GM03348 (cell line): ENCODE measurements at places on chromosomes 3 and 15.
A peak's percentile ranks its signal among the peaks of the same experiment; 100 is the strongest.

GRCh38 chr3:52685285-52685708 is 416 bp downstream of the PBRM1 start:
- peak; percentile 95 for DNase-seq

DNA sequence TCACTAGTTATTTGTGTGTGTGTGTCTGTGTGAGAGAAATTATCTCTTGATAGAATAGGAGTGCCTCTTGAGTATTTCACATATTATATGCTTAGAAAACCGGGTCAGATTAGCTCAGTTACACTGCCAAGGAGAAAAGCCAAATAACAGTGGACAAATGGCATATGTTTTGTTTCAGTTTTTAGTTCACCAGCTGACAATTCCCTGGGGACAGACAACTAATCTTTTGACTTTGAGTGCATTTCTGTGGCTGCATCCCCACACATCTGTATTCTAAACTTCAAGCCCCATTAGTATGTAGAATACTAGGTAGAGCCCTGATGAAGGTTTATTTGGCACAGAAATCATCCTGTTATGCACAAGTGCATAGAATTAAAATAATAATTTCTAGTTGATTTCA is 227.7 kb upstream of the CNTN3 start:
- no peak for DNase-seq

DNA sequence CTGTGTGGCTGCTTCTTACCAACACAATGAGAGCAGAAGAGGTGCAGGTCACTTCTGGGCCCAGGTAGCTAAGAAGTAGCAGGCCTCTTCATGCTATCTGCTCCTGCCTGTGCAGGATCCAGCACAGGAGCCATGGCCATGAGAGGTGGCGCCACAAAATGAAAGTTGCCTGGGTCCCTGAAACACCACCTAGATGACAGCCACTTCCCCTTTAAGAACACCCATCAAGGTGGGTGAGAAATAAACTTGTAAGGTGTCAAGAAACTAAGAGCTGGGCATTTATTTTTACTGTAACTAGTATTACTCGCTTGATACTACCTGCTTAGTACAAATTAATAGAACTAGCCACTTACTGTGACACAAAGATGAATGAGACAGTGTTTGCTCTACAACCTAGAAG is 484.6 kb upstream of the TBL1XR1 start:
- no peak for DNase-seq

- DNase-seq, result no peak
Measured at GRCh38 chr15:31359702-31360111, 33.1 kb downstream of the KLF13 start.

DNA sequence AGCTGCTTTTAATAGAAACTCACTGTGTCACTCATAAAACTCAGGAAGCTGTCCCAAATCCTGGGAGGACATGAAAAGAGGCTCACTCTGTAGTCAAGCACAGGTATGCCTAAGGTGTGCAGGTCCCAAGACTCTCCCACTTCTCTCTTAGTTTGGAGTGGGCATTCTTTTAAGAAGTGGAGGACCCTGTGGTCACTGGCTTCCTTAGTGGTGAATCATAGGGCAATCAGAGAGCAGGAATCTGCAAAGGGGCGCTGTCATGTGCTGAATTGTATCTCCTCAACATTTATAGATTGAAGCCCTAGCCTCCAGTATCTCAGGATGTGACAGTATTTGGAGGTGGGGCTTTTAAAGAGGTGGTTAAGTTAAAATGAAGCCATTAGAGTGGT is 47.2 kb upstream of the ZBTB38 start:
- DNase-seq, result no peak

DNA sequence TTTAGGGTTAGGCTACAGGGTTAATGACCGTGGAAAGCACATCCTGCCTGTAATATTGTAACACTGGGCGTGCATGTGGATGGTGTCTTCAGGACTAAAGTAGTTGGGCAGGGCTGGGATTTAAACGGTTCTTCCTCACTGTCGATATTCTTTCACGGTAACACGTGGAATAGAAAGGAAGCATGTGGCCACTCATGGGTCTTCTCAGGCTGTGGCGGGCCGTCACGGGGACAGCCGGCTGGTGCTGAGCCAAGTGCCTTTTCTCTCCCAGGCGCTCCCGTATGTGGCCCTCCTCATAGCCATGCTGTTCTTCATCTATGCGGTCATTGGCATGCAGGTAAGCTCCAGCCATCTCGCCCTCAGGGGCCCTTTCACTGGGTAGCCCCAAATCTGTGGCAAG is 73.7 kb downstream of the CHDH start:
- no peak for DNase-seq

DNA sequence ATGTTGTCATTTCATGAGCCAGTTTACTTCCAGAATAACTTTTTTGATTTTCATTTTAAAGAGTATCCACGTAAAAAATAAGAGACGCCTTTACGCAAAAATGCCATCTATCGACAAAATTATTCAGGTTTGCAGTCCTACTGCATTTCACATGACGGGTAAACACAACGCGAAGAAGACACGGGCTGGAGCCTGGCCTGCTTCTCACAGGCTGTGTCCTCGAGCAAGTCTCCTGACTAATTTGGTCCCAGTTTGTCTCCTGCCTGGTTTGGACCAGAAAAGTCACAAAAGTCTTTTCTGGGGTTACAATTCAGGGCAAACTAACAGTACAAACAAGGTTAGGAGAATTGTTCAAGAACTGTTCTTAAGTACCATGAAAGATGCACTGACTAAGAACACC is 51.7 kb downstream of the CHSY1 start:
- DNase-seq, result no peak

DNA sequence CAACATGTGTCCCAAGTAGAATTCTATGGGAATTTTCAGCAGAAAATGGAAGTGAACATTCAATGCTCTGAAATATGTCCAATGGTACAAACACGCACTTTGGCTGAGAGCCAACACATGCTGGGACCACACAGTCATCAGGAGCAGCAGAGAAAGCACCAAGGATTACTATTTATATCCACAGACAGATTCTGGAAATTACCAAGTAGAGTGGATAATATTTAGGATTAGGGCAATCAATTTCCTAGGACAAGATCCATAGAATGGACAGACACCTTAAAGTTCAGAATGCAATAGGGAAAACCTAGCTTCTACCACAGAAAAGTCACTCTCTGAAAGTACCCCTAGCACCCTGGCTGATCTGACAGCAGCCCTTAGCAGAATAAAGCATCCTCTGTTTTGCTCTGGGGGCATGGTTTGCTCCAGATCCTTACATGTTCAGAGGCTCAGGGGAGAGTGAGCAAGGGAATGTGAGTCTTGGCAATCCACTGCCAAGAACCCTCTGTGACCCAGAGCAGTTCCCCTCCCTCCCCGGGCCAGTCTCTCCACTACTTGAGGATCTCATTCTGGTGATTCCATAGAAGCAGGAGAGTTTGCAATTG is 206.0 kb upstream of the WNT5A start:
- peak; percentile 9 for DNase-seq

GRCh38 chr3:180466401-180467011 is 135.5 kb upstream of the TTC14 start:
- DNase-seq, result no peak

DNA sequence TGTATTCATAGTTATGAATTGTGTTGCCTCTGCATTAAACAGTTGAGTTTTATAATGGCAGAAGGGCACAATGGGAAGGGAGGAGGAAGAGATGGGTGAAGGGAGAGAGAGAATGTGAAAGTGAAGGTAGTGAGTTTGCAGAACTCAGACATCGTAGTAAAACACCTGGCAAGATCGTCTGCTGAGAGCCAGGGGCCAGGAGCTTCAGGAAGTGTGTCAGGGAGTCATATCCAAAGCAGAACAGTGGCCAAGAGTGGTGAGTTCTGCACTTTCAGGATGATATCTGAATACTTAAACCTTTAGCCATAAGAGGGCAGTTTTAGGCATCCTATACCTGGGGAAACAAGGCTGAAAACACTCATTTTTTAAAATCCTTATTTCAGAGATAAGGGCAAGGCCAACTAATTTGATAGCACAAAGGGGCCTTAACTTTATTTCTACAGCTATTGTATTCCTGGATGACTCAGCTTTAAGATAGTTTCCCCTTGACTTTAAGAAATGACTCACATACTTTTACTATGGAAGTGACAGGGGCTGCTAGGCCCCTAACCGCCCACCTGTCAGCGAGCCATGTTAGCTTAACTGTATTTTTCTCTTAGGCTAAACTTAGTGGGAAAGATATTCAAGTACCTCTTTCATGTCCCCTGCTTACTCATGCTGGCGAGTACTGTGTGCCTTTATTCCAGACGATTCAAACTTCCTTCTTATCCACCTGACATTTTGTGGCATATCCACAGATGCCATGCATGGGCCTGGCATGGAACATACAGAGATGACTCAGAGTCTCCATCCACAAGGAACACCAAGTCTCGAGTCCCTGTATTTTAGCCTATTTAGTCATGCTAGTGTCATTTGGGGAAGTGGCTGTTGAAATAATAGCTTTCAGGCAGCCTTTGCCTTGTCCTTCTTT is 53.9 kb downstream of the RLBP1 start:
- peak; percentile 26 for DNase-seq

DNA sequence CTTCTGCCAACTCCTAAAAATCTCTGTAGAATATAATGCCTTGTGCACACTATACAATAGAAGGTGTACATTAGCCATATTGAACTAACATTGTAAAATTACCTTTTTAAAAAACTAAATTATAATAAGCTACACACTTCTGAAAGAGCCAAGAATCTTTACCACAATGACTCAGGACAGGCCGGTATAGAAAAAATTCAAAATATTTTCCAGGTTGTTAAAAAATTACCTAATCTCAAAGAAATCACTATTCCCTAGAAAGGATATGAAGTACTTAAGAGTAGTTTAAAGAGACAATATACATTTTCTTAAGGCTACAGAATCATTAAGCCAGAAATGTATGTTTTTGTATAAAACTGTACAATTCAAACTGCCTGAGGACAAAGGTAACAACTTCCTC is 48.5 kb downstream of the TJP1 start:
- DNase-seq, result no peak

- no peak for DNase-seq
Measured at GRCh38 chr3:192207651-192208050, 519.7 kb downstream of the FGF12 start.

DNA sequence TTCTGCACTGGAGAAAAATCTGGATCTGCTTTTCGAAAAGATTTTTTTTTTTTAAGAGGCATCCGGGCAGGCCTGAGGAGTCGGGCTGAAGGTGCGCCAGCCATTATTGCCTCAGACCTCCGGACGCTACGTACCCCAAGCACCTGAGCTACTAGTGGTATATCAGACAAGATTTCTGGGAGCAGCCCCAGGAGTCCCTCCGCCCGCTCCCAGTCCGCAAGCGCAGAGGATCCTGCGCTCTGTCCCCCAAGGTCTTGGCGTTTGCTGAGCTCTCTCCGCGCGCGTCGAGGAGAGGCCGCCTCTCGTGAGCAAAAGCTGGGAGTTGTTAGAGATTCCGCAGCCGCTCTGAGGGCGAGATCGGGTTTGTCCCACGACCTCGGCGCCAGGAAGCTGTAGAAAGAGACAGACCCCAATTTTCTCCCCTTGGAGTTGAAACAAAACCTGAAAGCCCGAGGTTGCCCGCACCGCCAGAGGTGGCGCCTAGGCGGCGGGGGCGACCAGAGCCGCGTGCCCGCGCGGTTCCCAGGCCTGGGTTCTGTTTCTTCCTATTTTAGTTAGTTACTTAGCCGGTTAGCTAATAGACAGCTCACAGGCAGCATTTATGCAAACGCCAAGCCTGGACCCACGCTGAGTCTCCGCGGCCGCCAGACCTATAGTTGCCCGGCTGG is 72.5 kb upstream of the POLG start:
- DNase-seq, result no peak

GRCh38 chr3:32455609-32456428 is 46.8 kb downstream of the CMTM6 start:
- DNase-seq, result no peak

- DNase-seq, result no peak
Measured at GRCh38 chr15:54088837-54089236, 110.6 kb downstream of the UNC13C start.

GRCh38 chr3:171827385-171827784 is 15.8 kb upstream of the TMEM212 start:
- no peak for DNase-seq

- DNase-seq, result no peak
Measured at GRCh38 chr15:57902155-57902554, 163.4 kb downstream of the ALDH1A2 start.

DNA sequence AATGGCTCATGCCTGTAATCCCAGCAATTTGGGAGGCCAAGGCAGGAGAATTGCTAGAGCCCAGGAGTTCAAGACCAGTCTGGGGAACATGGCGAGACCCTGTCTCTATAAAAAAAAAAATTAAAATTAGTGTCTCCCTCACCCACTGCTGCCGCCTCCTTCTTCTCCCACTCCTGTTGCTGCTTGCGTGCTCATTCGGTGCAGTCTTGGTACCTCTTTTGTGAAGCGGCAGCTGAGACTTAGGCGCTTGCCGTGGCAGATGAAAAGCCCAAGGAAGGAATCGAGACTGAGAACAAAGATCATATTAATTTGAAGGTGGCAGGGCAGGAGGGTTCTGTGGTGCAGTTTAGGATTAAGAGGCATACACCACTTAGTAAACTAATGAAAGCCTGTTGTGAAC is 20.0 kb downstream of the GLB1 start:
- DNase-seq, result no peak

DNA sequence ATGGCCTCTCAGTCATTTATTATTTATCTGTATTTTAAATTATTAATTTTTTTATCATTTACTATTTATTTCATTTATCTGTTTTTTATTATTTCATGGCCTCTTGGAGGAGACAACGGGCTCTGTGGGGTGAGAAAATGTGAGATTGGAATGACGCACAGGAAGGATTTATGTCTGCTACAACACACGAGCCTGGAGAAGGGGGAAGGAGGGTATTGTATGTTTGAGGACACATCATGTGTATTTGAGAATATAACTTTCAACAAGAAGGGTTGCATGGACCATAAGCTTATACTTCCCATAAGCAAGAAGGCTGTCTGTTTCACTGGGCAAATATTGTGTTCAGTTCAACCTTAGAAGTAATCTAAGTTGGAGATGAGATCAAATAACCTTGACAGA is 31.7 kb downstream of the LSM3 start:
- DNase-seq, result no peak

GRCh38 chr15:72044956-72045355 is 73.0 kb downstream of the MYO9A start:
- no peak for DNase-seq

- DNase-seq, result no peak
Measured at GRCh38 chr3:123361071-123361470, 87.8 kb downstream of the ADCY5 start.

DNA sequence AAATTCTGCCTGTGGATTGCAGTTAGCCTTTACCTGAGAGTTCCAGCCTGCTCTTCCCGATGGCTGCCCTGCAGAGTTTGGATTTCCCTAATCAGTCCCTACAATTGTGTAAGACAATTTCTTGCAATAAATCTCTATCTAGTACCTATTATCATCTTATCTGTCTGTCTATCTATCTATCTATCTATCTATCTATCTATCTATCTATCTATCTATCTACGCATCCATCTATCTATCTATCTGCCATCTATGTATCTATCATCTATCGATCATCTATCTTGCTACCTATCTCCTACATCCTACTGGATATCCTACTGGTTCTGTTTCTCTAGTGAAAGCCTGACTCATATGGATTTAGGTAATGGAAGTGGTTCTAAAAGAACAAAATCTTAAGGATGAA is 30.4 kb upstream of the XCR1 start:
- DNase-seq, result no peak
